Tongue (tissue), 3 donors: ENCODE measurements at places on chromosomes 13 and 19. TPM values are rescaled to one million over a fixed set of nuclear protein-coding genes. Genes with fewer than 3 reads are reported as not detected.

Gene ZNF626
- 25.1 TPM for total RNA-seq

Gene YIF1B
- 24.2 TPM for total RNA-seq

Gene ZNF134
- 23.3 TPM for total RNA-seq

GRCh38 chr13:79386125-79386826 is 19.8 kb downstream of the RBM26 start:
- DNase-seq, result no peak

DNA sequence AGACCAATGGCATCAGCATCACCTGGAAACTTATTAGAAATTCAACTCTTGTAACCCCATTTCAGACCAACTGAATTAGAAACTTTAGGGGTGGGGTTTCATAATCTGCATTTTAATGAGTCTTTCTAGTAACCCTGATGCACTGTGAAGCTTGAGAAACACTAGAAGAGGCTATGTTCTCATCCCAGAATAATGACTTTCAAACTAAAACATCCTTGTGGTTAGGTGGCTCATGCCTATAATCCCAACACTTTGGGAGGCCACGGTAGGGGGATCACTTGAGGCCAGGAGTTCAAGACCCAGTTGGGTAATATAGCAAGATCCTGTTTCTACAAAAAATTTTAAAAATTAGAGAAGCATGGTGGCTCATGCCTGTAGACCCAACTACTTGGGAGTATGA is 402.4 kb downstream of the DLEU7 start:
- DNase-seq, result no peak

DNA sequence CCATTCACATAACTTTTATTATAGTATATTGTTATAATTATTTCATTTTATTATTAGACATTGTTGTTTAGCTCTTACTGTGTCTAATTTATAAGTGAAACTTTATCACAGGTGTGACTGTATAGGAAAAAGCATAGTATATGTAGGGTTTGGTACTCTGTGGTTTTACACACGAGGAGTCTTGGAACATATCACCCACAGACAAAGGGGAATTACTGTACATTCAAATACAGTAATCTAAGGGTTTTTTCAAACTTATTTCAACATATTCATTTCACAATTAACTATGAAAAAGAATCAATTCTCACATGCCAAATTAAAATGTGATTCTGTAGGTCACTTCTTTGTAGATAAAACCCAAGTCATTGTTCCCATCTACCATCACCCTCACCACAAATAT is 46.0 kb downstream of the RBM26 start:
- no peak for DNase-seq
